ENCODE measurements at places on chromosomes 4 and X. TPM values are rescaled to one million over a fixed set of nuclear protein-coding genes. Genes with fewer than 3 reads are reported as not detected.

- no peak for DNase-seq
Observed at GRCh38 chr4:149638073-149638472, 177.6 kb downstream of the IQCM start.

- DNase-seq, result no peak
Observed at GRCh38 chr4:92257931-92258857, 45.6 kb upstream of the GRID2 start.

PDZD4 gene
- 27.3 TPM for polyA plus RNA-seq

DNA sequence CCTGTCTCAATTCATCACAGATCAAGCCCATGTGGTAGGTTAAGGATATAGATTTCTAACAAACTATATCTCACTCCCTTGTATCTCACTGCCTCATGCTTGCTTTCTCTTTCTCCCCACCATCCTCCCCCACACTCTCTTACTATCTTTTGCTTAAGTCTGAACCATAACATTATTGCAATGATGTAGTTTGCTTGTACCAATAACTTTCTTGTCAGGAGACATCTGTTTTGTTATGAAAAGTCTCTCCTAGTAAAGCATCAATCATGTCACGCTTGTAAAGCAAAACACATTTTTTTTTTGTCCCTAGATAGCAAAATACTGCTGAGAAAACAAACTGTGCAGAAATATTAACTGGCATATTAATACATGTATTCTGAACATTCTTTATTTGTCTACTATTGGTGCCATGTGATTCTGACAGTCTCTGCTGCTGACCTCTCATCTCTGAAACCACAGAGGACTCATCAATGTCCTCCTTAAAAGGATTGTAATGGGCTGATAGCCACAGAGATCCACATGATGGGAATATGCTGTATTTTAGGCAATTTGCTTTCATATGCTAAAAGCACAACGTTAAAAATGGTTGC lies 217.5 kb downstream of the VEGFC start:
- DNase-seq, result no peak

TEX11 gene
- polyA plus RNA-seq, result not detected

- no peak for DNase-seq
Observed at GRCh38 chr4:15755321-15756155, 22.6 kb upstream of the CD38 start.

- DNase-seq, result no peak
Observed at GRCh38 chrX:148976571-148977400, 476.4 kb downstream of the AFF2 start.

- no peak for DNase-seq
Observed at GRCh38 chr4:77473509-77473908, 132.1 kb upstream of the CXCL13 start.

DNA sequence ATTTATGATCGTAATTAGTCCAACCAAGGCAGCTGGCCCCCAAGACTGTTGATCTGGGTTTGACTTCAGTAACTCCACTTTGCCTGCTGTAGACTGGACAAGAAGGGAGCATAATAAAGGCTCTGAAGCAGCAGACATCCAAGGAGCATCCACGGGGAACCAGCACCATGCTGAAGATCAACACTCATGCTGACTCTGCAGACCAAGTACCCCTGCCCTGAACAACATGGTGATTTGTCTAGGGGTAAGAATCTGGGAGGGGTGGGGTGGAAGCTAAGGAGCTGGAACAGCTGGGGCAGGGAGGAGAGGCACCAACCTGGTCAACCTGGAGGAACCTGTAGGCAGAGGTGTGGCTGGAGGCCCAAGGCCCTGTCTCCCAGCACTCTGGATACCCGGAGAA lies 2.1 kb downstream of the TEC start:
- no peak for DNase-seq
